Prostate gland (tissue), 2 donors: ENCODE measurements at places on chromosomes 3 and 15. TPM values are rescaled to one million over a fixed set of nuclear protein-coding genes. Genes with fewer than 3 reads are reported as not detected.

GRCh38 chr15:33440900-33441299 is 130.1 kb downstream of the RYR3 start:
- no peak overlapping the region for H3K4me3 ChIP-seq
- no peaks in the 10 kb centered on the region for H3K27me3 ChIP-seq
- H3K4me1 ChIP-seq, result no peaks in the 10 kb centered on the region
- no peak overlapping the region for H3K27ac ChIP-seq
- no peak for DNase-seq

Gene SH2D7
- total RNA-seq, result not detected

GRCh38 chr3:52810923-52811322 is 16.3 kb downstream of the ITIH3 start:
- H3K27me3 ChIP-seq, result no peaks in the 10 kb centered on the region
- no peak overlapping the region for H3K27ac ChIP-seq
- no peak for DNase-seq
- H3K36me3 ChIP-seq, result no peaks in the 10 kb centered on the region
- no peaks in the 10 kb centered on the region for H3K4me1 ChIP-seq
- no peak overlapping the region for H3K4me3 ChIP-seq

Gene CHRNA3
- 0.23 TPM for total RNA-seq

Gene CPEB1
- 1.7 TPM for total RNA-seq

DNA sequence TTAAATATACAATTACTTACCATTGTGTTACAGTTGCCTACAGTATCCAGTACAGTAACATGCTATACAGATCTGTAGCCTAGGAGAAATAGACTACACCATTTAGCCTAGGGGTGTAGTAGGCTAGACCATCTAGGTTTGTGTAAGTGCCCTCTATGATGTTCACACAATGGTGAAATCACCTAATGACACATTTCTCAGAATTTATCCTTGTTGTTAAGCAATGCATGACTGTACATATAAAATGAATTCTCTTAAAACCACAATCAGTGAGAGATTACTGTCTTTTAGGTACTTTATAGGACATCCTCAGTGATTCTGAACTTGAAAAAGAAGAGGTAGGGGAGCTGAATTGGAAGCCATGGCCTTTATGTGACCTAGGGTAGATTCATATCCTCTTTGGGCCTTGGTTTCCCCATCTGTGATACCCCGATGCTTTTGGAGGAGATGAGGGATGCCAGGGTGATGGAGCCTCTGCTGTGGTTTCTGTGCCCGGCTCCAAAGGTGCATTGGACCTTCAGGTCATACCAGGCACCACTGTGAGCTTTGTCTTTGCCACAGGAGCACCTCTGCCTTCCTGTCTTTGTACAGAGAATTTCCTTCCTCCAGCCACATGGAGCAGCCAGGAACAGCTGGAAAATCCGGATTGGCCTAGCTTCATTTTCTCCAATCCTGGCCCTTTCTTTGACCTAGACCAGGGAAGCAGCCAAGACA is 51.9 kb upstream of the FLNB start:
- no peak for DNase-seq
- H3K27ac ChIP-seq, result no peak overlapping the region
- no peaks in the 10 kb centered on the region for H3K27me3 ChIP-seq
- H3K4me3 ChIP-seq, result no peak overlapping the region
- H3K36me3 ChIP-seq, result no peaks in the 10 kb centered on the region

Gene UNC13C
- not detected for total RNA-seq

Gene NR2E3
- total RNA-seq, result 2.1 TPM

Gene LRRC3B
- total RNA-seq, result 1.5 TPM

GRCh38 chr3:77321646-77322045 is 281.7 kb downstream of the ROBO2 start:
- no peaks in the 10 kb centered on the region for H3K36me3 ChIP-seq
- no peak for DNase-seq
- no peak overlapping the region for H3K27ac ChIP-seq
- no peak overlapping the region for H3K4me3 ChIP-seq
- no peaks in the 10 kb centered on the region for H3K4me1 ChIP-seq
- no peaks in the 10 kb centered on the region for H3K27me3 ChIP-seq

Gene C3orf62
- total RNA-seq, result 4.3 TPM

- H3K4me1 ChIP-seq, result no peaks in the 10 kb centered on the region
- DNase-seq, result no peak
- no peaks in the 10 kb centered on the region for H3K36me3 ChIP-seq
- no peaks in the 10 kb centered on the region for H3K27me3 ChIP-seq
These were observed 57.4 kb downstream of the UMPS start for GRCh38 chr3:124787476-124788195.

Gene FBN1
- 81.9 TPM for total RNA-seq
